Thyroid gland (tissue), 4 donors: ENCODE measurements at places on chromosomes 5 and 9. TPM values are rescaled to one million over a fixed set of nuclear protein-coding genes. Genes with fewer than 3 reads are reported as not detected.

The MEIKIN gene
- total RNA-seq = not detected

DNA sequence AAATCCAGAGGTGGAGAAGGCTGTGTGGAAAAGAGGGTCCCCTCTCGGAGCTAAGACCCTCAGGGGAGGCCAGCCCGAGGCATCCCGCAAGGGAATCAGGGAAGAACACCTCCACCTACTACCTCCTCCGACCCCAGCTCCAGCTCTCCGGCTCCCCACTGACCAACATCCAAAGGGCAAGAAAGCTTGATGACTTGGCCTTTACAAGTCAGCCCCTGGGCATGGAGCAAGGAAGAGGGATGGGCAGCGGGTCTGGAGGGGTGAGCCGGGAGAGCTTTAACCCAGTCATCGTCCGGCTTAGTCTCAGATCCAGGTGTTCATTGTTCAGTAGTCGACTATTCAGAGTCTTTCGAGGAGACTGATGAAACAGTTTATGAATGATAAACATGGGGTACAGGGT, 32.1 kb downstream of the ERAP1 start:
- no peak overlapping the region for H3K27ac ChIP-seq
- DNase-seq = no peak
- peaks cover 33% of the 10 kb centered on the region for H3K36me3 ChIP-seq
- no peaks in the 10 kb centered on the region for H3K27me3 ChIP-seq

DNA sequence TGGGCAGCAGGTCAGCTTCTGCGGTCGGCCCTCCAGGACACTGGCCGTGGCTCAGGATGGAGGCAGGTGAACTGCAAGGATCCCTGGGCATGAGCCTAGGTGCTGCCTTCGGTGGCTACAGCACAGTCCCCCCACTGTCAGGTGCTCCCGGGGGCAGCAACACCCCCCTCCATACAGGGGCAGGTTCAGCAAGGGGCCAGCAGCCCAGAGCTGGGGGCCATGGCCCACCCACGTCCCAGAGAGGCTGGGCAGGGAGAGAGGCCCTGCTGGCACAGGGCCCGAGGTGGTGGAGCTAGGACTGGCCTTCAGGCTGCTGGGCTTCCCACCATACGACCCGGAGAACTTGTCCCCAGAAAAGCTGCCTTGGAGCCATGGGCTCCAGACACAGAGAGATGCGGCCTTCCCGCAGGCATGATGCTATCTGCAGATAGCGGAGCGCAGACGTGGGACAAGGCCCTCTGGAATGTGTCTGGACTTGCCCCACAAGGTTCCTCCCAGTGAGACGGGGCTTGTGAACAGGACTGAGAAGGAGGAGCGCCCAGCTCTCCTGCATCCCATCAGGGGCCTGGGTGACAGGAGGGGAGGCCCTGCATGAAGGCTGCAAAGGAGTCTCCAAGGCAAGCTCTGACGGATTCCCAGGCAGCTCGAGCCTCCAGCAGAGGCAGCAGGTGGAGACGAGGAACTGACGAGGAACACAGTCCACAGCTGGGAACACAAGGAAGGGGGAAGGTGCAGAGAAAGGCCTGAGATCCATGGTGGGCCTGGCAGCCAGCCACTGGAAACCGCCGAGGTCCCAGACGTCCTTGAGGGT, 111.1 kb downstream of the VAV2 start:
- H3K27me3 ChIP-seq = no peaks in the 10 kb centered on the region
- no peaks in the 10 kb centered on the region for H3K36me3 ChIP-seq
- no peaks in the 10 kb centered on the region for H3K4me1 ChIP-seq

The CDH6 gene
- total RNA-seq = 3.0 TPM
